ENCODE measurements at places on chromosomes 5 and 9.

GRCh38 chr5:138775034-138775433 is 21.8 kb downstream of the CTNNA1 start:
- no peak for DNase-seq

- DNase-seq: no peak
Measured at GRCh38 chr5:8060235-8060952, 191.4 kb downstream of the MTRR start.

DNA sequence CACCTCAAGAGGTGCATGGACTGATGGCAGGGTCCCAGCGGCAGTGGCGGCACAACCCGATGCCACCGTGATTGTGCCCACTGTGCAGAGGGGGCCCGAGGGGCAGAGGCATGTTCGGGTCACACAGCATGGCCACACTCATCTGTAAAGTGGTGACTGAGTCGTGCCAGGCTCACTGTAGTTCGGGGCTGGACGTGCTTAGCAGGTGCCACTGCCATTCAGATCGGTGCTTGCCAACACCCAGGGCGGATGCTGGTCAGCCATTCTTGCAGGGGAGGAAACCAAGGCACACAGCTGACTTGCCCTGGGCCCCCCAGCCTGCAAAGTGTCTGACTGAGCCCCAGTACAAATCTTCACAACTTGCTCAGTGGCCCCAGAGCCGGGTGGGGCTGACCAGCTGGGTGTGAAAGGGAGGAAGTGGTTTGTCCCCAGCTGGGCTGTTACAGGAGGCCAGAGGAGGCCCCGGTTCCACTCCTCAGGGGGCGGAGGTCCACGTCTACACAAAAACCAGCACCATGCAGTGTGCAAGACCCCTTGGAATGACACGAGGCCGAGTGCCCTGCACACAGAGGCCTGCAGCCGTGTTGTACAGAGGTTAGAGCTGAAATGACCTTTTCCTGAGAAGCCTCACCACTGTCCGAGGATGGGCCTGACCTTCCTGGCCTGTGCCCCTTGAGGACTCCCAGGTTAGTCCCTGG is 17.9 kb downstream of the FGD3 start:
- DNase-seq: no peak

DNA sequence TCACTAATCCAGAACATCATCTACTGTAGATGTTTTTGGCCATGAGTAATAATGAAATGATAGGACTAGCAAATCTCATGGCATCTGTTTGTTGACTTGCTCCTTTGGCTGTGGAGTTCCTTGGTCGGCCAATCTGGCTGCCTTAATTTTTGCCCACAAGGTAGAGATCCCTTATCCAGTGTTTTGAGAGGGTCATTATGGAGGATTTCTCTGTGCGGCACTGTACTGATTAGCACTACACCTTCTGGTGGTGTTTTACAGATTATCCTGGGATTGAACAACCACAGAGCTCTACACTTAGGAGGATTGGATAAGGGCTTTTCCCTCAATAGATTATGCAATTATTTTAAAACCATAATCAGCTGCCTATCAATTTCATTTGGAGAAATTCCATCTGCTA is 3.2 kb upstream of the ENHO start:
- no peak for DNase-seq

DNA sequence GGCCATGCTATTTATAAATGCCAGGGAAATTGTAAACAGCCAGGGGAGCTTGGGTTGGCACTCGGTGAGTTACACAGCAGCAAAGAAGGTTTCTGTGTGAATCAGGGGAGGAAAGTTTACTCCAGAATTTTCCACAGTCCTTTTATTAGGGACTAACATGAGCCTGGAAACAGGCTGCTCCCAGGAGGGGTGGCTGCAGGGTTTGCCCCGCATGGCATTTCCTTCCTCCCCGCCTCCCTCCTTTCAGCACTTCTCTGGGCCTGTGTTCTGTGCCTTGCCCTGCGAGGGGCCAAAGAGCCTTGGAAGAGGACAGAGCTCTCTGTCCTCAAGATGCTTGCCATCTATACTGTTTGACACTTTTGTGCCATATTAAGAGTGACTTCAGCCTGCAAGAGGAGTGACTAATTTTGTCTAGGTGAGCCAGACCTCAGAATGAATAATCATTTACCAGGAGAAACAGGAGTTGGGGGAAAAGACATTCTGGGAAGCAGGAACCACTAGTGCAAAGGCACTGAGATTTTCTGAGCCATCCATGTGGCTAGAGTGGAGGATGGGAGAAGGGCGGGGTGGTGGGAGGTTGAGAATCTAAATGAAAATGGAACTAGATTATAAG is 1.8 kb downstream of the GSN start:
- DNase-seq: no peak

DNA sequence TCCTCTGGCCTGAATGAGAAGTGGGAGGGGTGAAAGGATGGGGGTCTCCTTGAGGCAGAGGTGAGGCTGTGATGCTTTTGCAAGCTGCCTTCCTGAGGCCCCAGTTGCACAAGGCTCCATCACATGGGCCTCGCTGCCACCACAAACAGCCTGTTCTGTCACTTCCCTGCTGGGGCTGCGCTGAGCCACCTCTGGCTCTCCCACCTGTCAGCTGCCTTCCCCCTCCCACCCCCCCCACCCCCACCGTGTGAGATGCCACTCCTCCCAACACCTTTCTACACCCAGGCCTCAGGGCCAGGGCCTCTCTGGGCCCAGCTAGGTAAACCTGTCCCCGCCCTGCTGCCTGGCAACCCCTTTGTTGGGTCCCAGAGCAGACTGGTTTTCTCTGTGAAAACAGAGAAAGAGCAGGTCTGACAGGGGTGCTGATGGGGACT is 4.5 kb upstream of the PDLIM4 start:
- no peak for DNase-seq

DNA sequence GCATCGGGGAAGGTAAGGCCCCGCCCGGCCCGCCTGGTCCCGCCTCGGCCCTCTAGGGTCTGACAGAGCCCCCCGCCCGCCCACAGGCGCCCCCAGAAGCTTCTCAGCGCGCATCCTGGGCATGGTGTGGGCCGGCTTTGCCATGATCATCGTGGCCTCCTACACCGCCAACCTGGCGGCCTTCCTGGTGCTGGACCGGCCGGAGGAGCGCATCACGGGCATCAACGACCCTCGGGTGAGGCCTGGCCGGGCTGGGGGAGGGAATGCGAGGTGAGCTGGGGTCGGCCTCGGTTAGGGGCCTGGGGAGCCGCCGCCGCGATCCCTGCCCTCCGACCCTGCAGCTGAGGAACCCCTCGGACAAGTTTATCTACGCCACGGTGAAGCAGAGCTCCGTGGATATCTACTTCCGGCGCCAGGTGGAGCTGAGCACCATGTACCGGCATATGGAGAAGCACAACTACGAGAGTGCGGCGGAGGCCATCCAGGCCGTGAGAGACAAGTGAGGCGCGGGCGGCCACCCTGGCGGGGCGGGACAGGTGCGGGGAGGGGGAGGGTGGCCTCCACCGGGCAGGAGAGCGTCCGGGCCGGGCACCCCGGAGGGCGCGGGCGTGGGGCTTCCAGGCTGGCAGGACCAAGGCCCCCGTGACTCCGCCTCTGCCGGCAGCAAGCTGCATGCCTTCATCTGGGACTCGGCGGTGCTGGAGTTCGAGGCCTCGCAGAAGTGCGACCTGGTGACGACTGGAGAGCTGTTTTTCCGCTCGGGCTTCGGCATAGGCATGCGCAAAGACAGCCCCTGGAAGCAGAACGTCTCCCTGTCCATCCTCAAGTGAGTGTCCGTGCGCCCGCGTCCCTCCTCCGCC is 7.1 kb downstream of the LRRC26 start:
- no peak for DNase-seq

DNA sequence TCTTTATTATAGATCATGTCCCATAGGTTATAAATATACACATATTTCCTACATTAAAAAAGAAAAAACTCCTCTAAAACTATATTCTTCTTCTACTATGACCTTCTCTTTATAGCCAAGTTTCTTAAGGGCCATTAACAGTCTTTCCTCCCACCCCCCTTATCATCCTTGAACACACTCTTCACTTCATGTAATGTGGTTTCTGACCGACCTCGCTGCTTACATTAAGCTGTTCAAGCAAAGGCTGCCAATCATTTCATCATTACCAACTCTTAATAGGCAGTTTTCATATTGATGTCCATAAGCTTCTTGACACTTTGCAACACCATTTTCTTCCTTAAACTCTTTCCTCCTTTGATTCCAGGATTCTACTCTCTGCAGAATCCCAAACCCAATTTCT is 283.0 kb upstream of the PCSK5 start:
- DNase-seq: no peak

DNA sequence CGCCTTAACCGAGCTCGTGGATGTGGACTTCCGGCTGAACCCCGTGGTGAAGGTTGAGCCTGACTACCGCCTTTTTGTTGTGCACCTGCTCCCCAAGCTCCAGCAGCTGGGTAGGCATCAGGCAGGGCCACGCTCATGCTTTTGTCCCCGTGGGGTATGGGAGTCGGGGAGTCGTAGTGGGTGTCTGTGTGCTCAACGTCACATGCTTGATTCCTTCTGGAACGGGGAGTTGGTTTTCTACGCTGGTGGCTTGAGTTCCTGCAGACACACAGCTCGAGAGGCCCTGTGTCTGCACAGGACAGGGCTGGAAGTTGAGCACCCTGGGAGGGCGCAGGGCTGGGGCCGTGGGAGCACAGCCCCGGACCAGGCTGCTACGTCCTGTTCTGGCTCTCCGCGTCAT is 8.0 kb downstream of the CEP72 start:
- DNase-seq: no peak

GRCh38 chr9:114017741-114018715 is 60.1 kb downstream of the AMBP start:
- DNase-seq: no peak

GRCh38 chr9:99485459-99485858 is 263.4 kb downstream of the SEC61B start:
- DNase-seq: peak; percentile 64
